ENCODE measurements at places on chromosomes 16 and 17.

DNA sequence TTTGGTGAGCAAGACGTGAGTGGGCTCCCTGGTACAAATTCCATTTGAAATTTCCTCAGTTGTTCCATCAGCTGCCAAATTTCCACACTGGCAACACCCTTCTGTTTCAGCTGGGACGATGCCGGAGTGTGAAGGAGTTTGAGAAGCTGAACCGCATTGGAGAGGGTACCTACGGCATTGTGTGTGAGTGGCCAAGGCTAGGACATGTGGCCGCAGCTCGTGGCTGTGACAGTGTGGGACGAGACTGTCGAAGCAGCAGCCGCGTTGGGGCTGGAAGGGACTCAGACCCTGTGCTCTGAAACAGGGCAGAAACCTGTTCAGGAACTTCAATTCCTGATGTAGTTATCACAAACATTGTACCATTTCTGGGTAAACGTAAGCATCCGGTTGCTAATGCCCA is 2.7 kb downstream of the CDK10 start:
- DNase-seq: no peak

- no peak for DNase-seq
Measured at GRCh38 chr17:1071103-1071825, 74.3 kb downstream of the TIMM22 start.

DNA sequence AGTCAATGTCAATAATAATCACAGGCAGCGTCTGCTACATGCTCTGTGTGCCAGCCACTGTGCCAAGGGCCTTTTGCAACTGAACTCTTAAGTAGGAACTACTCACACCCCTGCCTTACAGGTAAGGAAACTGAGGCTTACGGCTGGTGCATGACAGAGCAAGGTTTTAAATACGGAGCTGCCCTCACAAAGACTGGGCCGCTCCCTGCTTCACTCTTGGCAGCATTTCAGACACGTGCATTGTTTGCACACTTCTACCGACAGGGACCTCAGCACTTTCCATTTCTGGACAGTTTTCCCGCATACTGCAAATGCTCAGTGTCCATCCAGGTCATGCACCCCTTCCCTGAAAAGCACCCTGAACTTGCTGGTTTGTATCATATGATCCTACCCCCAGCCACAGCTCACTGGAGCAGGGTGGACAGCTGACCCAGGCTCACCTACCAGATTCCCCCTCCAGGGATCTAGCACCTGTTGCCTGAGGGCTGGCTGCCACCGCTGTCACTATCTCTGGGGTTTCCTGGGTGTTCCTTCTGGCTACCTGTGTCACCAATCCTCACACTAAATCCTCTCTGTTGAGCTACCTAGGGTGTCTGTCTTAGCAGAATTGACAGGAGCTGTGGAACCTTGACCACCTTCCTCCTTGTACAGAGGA is 142.9 kb downstream of the C16orf78 start:
- no peak for DNase-seq

- DNase-seq: no peak
Measured at GRCh38 chr16:60681043-60681442, 1355.2 kb downstream of the CDH8 start.

- DNase-seq: no peak
Measured at GRCh38 chr17:39221572-39221971, 4.2 kb downstream of the STAC2 start.
